Natural killer cell treated with Interleukin-12 subunit alpha and Interleukin-12 subunit beta and Interleukin-15 and Interleukin-18, amount 100 ng/mL, for 72 hours (primary cell): ENCODE measurements at places on chromosomes 11 and 22. TPM values are rescaled to one million over a fixed set of nuclear protein-coding genes. Genes with fewer than 3 reads are reported as not detected.

- peaks cover 22% of the 10 kb centered on the region for H3K4me1 ChIP-seq
- DNase-seq = no peak
- H3K27ac ChIP-seq = no peak overlapping the region
- no peaks in the 10 kb centered on the region for H3K36me3 ChIP-seq
These were observed 394 bp downstream of the KIAA1671 start for GRCh38 chr22:24952837-24953383.

GRCh38 chr11:19642185-19643158 lies 70.2 kb upstream of the NAV2 start:
- peaks cover 11% of the 10 kb centered on the region for H3K27me3 ChIP-seq
- H3K36me3 ChIP-seq = no peaks in the 10 kb centered on the region
- no peak overlapping the region for H3K27ac ChIP-seq
- no peak overlapping the region for H3K4me3 ChIP-seq
- DNase-seq = no peak

DNA sequence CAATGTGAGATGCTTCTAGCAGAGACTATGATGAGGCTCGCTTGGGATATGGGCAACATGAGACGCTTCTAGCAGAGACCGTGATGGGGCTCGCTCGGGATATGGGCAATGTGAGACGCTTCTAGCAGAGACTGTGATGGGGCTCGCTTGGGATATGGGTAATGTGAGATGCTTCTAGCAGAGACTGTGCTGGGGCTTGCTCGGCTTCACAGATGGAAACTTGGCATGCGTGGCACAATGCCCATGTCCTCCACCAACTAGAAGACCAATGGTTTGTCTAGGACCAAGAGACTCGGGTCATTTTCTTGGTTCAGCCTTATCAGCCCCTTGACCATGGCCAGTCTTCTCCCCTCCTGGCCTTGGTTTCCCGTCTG lies 7.1 kb downstream of the MYEOV start:
- peak overlapping the region; percentile 3 for H3K4me3 ChIP-seq
- peaks cover 65% of the 10 kb centered on the region for H3K4me1 ChIP-seq
- H3K27me3 ChIP-seq = no peaks in the 10 kb centered on the region
- no peak for DNase-seq
- no peaks in the 10 kb centered on the region for H3K36me3 ChIP-seq
- peak overlapping the region; percentile 4 for H3K27ac ChIP-seq

- H3K4me1 ChIP-seq = no peaks in the 10 kb centered on the region
- no peak for DNase-seq
- peaks cover 4% of the 10 kb centered on the region for H3K36me3 ChIP-seq
- no peak overlapping the region for H3K27ac ChIP-seq
- no peak overlapping the region for H3K4me3 ChIP-seq
These were observed 1031.8 kb downstream of the NTM start for GRCh38 chr11:132402071-132402684.

DNA sequence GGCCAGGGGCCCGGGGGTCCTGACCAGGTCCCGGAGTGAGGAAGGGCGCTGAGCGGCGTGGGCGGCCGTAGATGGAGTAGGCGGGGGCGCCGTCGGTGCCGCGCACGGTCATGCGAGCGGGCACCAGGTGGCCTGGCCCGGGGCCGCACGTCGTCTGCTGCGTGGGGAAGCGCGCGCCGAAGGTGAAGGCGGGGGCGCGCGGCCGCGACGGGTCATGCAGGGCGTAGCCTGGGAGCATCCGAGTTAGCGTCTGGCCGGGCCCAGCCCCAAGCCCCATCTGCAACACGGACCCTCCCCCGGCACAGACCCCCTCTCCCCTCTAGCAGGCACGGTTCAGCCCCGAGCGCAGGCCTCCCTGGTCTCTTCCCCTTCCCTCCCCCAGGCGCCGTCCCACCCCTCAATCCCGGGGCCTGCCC lies 1.7 kb upstream of the TYMP start:
- peaks cover 39% of the 10 kb centered on the region for H3K4me1 ChIP-seq
- no peaks in the 10 kb centered on the region for H3K36me3 ChIP-seq
- peak; percentile 85 for DNase-seq

The DDI1 gene
- total RNA-seq = not detected

GRCh38 chr11:67371189-67371910 lies 2.0 kb downstream of the CLCF1 start:
- no peak for DNase-seq
- H3K36me3 ChIP-seq = no peaks in the 10 kb centered on the region
- peaks cover 46% of the 10 kb centered on the region for H3K4me1 ChIP-seq

The MFRP gene
- not detected for total RNA-seq

GRCh38 chr11:2867722-2868505 lies 17.7 kb downstream of the CDKN1C start:
- H3K27ac ChIP-seq = no peak overlapping the region
- DNase-seq = no peak
- H3K36me3 ChIP-seq = no peaks in the 10 kb centered on the region
- H3K4me1 ChIP-seq = peaks cover 11% of the 10 kb centered on the region

GRCh38 chr11:70146895-70147520 lies 56.1 kb upstream of the FADD start:
- H3K4me3 ChIP-seq = no peak overlapping the region
- no peaks in the 10 kb centered on the region for H3K4me1 ChIP-seq
- H3K27ac ChIP-seq = no peak overlapping the region

- no peak for DNase-seq
- no peak overlapping the region for H3K27ac ChIP-seq
- peaks cover 8% of the 10 kb centered on the region for H3K27me3 ChIP-seq
- no peaks in the 10 kb centered on the region for H3K36me3 ChIP-seq
- no peak overlapping the region for H3K4me3 ChIP-seq
These were observed 377.1 kb upstream of the ISX start for GRCh38 chr22:34688825-34689224.

DNA sequence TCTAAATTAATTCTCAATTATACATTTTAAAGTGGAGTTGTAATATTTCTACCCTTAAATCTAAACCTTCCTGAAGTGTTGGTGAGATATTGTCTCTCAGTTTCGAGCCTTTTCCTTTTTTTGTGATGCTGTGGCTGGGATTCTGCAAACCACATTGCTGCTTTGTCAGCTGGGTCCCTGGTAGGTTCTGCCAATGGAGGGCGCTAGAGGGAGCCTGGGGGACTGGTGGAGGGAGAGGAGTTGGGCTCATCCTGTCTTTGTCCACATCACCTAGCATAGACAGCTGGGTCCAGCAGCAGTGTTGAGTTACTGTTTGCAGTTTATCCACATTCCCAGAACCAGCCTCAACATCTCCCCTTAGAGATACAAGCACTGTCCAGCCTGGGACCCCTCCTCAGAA lies 41.0 kb downstream of the TRAF6 start:
- DNase-seq = no peak
- peak overlapping the region; percentile 60 for H3K27ac ChIP-seq
- H3K36me3 ChIP-seq = peaks cover 19% of the 10 kb centered on the region
- H3K4me1 ChIP-seq = peaks cover 55% of the 10 kb centered on the region
- H3K4me3 ChIP-seq = no peak overlapping the region

DNA sequence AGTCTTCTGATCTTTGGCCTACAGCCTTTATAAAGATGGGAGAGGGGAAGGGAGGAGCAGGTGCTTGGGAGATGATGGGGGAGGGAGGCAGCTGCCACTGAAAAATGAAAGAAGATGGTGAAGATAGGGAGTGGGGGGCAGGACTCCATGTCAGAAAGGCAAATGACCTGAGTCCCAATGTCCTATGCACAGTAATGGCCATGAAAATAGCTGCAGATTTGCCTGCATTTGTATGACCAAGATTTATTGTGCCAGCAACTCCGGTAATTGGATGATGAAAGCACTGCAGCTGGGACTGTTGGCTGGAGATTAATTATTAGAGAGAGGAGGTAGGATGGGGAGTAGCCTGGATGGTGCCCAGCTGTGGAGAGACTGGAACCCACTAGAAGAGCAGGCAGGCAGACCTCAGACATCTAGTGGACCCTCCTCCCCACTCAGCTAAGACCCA lies 36.1 kb downstream of the NEU3 start:
- DNase-seq = no peak
- no peaks in the 10 kb centered on the region for H3K4me1 ChIP-seq
- H3K27ac ChIP-seq = no peak overlapping the region
- H3K36me3 ChIP-seq = no peaks in the 10 kb centered on the region
- H3K4me3 ChIP-seq = no peak overlapping the region
- H3K27me3 ChIP-seq = no peaks in the 10 kb centered on the region

DNA sequence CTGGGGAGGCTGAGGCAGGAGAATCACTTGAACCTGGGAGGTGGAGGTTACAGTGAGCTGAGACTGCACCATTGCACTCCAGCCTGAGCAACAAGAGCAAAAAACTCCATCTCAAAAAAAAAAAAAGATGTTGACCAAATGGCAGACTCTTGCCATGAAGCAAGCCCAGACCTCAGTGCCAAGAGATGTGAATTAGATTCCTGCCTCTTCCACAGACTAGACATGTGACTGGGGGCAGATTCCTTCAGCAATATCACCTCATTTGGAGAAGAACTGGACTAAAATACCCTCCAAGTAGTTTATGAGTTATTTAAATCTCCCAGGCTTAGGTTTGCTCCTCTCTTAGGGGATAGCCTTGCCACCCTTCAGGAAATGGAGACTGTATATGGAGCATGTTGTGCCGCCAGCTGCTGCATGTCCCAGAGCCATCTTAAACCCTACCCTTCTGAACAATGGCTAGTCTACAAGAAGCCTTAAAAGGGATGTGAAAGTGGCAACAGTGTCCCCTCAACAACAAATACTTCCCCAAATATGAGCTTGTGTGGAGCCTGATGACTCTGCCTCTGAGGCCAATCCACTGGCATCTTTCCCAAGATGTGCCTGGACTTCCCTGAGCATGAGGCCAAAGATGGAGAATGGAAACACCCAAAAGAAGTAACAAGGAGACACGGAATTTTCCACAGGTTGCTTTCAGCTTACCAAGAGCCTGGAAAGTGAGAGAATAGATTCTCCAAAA lies 763 bp upstream of the MS4A7 start:
- no peaks in the 10 kb centered on the region for H3K36me3 ChIP-seq
- DNase-seq = no peak
- H3K27ac ChIP-seq = no peak overlapping the region
- peaks cover 12% of the 10 kb centered on the region for H3K4me1 ChIP-seq
- peak overlapping the region; percentile 37 for H3K4me3 ChIP-seq

DNA sequence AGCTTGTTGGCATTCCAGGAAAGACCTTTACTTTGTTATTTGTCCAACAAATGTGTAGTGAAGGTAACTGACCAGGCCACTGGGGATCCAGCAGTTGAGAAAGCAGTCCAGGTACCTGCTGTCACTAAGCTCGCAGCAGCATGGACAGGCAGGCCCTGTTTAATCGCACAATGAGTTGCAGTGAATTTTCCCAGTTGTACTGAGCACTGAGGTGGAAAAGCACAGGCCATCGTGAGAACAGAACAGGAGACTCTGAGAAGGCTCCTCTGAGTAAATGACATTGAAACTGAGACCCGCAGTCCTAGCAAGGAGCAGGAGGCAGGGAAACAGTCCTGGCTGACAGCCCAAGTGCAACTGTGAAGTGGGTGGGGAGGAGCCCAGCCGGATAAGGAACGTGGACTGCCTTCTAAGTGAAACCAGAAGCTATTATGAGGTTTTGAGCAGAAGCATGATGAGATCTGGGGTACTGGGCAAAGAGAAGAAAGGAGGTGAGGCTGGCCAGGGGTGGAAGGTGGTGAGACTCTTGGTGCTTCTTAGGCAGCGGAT lies 39.8 kb upstream of the CDON start:
- H3K27me3 ChIP-seq = peaks cover 5% of the 10 kb centered on the region
- no peaks in the 10 kb centered on the region for H3K36me3 ChIP-seq
- H3K4me1 ChIP-seq = no peaks in the 10 kb centered on the region
- no peak overlapping the region for H3K27ac ChIP-seq

- no peak overlapping the region for H3K27ac ChIP-seq
- no peak for DNase-seq
- H3K4me1 ChIP-seq = no peaks in the 10 kb centered on the region
- no peaks in the 10 kb centered on the region for H3K36me3 ChIP-seq
These were observed 109.8 kb upstream of the SYT13 start for GRCh38 chr11:45395947-45396346.

DNA sequence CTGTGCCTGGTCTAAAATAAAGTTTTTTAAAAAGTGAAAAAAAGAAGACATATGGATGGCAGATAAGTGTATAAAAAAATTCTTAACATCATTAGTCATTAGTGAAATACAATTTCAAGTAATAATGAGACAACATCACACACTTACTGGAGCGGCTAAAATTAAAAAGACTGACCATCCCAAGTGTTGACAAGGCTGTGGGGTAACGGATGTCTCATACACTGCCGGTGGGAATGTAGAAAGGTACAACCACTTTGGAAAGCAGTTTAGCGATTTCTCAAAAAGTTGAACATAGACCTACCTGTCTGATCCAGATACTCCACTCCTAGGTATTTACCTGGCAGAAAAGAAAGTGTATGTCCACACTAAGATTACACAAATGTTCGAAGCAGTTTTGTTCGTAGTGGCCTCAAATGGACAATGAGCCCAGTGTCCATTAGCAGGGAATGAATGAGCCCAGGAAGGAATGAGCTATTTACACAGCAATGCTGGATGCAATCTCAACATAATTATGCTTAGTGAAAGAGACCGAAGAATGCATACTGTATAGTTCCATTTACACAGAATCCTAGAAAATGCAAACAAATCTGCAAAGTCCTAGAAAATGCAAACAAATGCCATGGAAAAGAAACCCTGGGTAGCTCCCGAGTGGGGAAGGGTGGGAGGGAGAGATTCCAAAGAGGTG lies 6.7 kb upstream of the MUC2 start:
- no peaks in the 10 kb centered on the region for H3K4me1 ChIP-seq
- peaks cover 17% of the 10 kb centered on the region for H3K27me3 ChIP-seq
- DNase-seq = no peak
- no peak overlapping the region for H3K4me3 ChIP-seq
- H3K27ac ChIP-seq = no peak overlapping the region
- no peaks in the 10 kb centered on the region for H3K36me3 ChIP-seq

DNA sequence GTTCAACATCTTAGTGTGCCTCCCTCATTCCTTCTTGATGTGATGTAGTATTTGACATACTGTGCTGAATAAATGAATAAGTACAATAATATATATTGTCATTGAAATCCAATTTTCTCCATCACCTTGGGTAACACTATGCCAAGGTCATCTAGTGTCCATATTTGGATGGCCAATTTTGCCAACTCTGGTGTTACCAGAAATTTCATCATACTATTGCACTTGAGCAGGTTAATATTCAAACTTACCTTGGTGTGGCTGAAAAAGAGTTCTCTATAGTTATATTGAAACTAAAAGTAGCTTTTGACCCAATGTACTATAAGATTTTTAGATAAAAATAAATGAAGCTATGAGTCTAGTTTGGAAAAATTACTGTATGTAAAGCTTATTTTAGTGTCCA lies 98.2 kb upstream of the SLC6A5 start:
- no peak overlapping the region for H3K27ac ChIP-seq
- no peaks in the 10 kb centered on the region for H3K4me1 ChIP-seq
- peaks cover 17% of the 10 kb centered on the region for H3K36me3 ChIP-seq
